Jurkat, Clone E6-1 (cell line): ENCODE measurements at places on chromosomes 5 and 9.

DNA sequence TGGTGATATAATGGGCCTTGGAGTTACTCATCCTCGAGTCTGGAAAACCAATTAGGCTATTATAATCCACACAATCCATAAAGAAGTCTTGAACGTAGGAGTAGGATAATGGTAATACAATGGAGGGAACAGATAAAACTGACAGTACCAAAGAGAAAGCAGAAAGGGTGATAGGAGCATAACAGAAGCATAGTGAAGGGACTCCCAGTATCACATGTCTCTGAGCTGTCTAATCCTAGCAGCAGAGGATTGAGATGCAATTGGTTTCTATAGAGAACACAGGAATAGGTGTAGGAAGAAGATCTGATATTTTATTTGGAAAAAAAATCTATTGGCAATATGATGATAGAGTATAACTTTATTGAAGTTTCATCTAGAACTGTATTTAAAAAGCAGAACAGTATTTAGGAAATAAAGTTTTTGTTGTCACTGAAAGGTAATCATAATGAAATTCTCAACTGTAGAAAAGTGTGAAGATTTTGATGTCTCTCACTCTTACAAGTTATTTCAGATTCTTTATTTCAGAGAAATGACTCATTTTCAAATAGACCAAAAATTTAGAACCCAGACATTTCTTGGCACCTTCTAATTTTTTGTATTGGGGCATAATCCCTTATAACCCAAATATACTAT is 25.4 kb downstream of the SRFBP1 start:
- DNase-seq = no peak

DNA sequence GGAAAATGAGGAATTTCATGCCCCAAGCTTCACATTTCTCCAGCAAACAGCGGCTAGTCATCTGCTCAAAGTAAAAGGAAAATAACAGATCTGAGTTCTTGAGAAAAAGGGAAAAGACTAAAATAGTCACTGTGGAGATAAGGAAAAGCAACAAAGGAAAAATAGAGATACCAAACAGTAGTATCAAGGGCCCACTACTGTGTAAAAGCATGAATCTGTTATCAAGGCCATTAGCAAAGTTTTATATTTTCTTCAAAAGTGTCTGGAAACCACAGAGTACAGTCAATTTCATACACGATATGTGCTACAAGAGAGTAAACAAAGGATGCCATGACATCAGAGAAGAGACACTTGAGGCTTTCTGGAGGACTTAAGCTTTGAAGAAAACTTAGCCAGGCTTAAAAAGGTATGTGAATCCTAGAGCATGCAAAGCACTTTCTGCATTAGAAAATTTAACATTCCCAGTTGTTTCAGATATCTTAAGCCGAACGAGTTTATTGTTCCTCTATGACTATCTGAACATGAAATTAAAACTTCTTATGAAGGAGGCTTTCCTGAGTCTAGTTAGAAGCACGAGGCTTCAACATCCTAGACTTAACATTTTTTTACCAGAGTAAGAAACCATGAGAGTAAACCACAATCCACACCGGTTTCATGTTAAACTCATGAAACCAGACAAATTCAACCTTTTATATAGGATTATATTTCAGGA is 1.2 kb downstream of the TTC33 start:
- DNase-seq = peak; percentile 52

GRCh38 chr9:138074516-138074915 is 196.9 kb downstream of the CACNA1B start:
- DNase-seq = no peak

DNA sequence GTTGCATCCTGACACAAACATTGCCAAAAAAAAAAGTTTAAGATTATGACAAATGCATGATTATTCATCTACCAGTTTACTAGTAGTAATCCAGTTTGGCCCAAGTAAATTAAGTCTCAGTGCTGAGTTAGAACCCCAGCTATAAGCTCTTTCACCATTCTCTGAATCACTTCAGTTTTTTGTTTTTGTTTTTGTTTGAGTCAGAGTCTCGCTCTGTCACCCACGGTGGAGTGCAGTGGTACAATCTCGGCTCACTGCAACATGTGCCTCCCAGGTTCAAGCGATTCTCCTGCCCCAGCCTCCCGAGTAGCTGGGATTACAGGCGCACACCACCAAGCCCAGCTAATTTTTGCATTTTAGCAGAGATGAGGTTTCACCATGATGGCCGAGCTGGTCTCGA is 1.5 kb upstream of the PCYOX1L start:
- no peak for DNase-seq

DNA sequence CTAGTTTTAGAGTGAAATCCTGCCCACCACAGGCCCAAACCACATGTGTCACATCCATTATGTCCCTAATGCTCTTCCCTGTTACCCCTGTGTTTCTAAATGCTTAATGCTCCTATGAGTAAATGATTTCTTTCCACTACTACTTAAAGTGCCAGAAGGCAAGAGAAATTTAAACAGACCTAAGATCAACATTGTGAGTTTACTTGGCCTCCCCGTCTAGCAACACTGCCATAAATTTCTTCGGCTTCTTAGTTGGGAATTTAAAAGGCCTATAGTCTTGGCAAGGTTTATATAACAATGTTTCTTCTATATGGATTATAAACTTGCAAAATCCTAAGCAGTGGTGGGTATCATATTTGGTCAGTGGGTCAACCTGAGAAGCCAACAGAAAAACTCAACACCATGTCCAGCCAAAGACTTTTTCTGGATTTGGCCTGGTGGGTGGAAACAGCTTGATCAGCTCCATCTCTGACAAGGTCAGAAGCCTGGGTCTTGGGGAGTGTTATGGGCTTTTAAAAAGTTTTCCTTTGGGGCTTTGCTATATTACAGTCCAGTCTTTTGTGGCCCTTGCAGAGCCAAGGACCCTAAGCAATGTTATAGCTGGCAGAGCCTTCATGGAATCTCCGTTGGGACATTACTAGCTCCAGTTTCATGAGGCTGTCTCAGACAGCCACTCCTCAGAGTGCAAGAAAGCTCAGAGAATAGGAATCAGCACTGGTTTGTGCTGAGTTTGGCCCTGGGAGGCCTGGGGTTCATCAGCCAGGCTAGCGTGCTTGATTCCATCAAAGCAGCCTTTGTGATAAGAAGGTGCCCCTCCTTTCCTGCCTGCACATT is 119.8 kb downstream of the PRDM6 start:
- no peak for DNase-seq

DNA sequence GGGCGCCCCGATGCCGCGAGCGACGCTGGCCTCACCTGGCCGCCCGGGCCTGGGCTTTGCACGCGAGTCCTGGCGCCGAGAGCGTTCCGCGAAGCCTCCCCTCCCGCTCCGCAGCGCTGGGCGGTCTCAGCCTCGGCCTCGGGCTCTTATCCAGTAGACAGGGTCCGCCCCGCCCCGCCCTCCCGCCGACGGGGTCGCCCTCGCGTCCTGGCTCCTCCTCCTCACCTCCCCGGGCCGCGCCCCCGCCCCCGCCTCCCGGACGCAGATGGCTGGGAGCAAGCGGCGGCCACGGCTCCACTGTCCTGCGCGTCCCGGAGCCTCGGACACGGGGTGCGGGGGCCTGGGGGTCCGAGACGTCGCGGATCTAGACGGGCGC is at the start of gene SLC6A3:
Gene SLC6A3, minus strand, starts transcription at position 128 of the 376 bp plus-strand sequence. CDS start 2,243 bp downstream, outside the sequence.
- no peak for DNase-seq

- peak; percentile 47 for DNase-seq
These were observed 48.2 kb downstream of the KIF2A start for GRCh38 chr5:62354028-62354874.

DNA sequence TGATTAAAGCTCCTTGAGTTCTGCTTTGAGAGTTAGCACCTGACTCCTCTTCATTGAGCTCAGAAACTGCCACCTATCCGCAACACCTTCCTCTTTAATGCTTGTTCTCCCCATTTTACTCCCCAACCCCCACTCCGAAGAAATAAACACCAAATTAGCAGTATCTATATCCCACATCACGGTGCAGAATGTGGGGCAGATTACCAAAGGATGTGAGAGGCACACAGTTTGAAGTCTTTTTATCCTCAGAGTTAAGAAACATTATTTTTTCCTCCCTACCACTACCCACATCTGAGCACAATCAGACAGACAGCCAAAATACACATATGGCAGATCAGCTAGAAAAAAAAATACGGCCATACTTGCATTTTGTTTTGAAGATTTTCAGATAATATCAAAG is 26.1 kb upstream of the IL7R start:
- DNase-seq = peak; percentile 92

GRCh38 chr9:89513837-89514236 is 15.9 kb upstream of the SEMA4D start:
- no peak for DNase-seq

GRCh38 chr9:96171728-96172127 is 130.2 kb downstream of the HSD17B3 start:
- DNase-seq = no peak

DNA sequence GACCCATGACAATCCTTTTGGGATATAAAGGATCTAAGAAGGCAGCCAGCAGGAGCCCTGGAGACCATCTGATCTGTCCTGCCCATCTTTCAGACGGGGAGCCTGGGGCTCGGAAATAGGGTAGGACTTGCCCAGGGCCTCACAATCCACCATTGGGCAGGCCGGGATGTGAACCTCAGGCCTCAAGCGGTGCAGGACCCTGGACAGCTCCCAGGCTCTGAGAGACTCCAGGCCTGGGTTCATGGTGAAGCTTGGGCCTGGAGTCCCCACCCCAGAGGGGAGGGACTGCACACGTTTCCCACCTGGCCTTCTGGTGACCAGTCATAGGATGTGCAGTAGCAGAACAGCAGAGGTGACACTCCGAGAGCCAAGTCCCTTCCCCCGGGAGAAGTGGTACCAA is 36.6 kb upstream of the RAPGEF1 start:
- DNase-seq = peak; percentile 36

GRCh38 chr5:110362261-110362660 is 364.2 kb downstream of the TMEM232 start:
- DNase-seq = no peak

DNA sequence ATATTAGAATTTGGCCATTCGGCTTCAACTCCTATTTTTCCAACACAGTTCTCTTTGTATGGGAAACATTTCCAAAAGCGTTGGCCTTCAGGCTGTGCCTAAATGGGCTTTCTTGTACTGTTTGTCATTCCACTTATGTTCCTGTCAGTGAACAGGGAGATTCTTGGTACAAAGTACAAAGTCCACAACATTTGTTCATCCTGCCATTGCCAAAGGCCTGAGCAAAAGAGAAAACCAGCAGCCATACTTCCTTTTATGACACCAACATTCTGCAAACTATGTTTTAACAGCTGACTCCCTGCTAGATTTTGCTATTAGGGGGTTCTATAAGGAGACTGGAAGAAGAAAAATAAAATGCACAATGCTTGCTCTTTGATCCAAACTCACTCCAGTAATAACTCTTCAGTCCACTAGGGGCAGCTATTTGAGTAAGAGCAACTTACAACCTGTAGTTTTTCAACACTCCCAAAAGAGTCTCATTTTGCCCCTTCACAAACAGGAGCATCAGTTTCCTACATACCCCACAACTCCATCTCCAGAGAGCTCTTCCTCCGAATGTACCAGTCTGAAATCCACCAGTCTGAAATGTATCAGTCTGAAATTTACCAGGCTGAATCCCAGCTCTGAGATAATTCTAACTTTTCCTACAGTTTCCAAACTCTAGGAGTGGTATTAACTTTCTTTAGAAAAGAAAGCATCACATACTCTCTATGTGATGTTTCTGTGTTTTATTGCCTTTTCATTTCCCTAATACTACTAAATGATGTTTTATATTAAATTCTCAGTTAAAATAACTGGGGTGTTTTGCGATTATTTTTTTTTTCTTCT is 693.8 kb downstream of the DNAH5 start:
- DNase-seq = peak; percentile 40

DNA sequence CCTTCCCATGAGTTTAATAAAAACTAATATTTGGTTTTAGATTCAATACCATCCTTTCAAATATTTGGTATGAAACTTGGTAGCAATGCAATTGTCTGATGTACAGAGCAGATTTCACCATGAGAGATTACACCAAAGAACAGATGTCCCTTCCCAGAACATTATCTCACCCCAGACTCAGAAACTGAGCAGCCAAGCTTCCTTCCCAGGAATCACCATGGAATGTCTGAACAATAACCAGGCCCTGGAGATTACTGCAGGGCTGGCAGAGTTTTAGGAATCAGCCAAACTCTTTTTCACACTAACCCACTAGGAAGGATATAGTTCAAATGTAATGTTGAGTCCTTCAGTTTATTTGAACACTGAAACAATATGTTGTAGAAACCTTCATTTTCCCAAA is 23.9 kb downstream of the CLTA start:
- DNase-seq = no peak

DNA sequence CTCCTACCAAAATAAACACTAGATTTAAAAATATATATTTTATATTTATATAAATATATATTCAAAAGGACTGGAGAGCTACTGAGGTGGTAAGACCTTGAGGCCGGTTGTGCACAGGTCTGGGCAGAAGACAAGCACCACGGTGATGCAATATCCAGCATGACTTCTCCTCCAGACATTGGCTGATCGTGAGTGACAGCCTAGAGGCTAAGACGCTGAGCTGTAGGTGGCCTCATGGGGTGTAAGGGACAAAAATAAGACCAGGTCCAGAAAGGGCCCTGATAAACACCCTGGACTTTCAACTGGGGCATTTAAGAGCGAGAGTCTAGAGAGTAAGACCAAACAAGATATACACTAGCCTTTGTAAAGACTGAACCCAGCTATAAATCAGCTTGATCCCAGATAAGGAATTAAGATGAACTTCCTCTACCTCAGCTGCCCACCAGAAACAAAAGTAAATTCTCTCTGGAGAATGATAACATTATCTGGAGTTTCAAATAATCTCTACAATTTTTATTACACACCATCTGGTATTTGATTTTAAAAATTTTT is 14.2 kb upstream of the C5orf47 start:
- DNase-seq = no peak

GRCh38 chr5:137022043-137022442 is 477.1 kb downstream of the SPOCK1 start:
- DNase-seq = no peak
